ENCODE measurements at places on chromosomes 3 and 15.

- no peak for DNase-seq
Measured at GRCh38 chr3:195708626-195709481, 11.9 kb upstream of the MUC20 start.

DNA sequence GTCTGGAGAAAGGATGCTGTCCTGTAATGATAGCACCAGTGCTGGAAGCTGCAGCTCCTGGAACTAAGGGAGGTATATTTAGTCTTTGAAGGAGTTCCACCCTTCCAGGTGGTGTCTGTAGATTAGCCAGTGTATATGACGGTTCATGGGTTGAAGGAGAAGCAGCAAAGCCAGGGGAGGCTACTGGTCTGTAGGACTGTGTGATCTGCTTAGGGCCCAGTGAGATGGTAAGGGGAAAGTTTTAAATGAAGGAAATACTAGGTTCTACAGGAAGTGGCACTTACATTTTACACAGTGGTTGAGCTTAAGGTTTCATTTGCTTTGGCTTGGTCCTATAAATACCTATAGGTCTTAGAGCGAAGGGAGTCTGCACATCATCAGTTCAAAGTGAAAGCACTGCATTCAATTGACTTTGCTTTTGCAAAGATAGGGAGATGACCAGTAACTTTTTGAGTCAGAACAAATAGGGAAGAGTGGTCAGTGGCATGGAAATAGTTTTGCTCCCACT is 5.6 kb downstream of the SLC25A38 start:
- no peak for DNase-seq

DNA sequence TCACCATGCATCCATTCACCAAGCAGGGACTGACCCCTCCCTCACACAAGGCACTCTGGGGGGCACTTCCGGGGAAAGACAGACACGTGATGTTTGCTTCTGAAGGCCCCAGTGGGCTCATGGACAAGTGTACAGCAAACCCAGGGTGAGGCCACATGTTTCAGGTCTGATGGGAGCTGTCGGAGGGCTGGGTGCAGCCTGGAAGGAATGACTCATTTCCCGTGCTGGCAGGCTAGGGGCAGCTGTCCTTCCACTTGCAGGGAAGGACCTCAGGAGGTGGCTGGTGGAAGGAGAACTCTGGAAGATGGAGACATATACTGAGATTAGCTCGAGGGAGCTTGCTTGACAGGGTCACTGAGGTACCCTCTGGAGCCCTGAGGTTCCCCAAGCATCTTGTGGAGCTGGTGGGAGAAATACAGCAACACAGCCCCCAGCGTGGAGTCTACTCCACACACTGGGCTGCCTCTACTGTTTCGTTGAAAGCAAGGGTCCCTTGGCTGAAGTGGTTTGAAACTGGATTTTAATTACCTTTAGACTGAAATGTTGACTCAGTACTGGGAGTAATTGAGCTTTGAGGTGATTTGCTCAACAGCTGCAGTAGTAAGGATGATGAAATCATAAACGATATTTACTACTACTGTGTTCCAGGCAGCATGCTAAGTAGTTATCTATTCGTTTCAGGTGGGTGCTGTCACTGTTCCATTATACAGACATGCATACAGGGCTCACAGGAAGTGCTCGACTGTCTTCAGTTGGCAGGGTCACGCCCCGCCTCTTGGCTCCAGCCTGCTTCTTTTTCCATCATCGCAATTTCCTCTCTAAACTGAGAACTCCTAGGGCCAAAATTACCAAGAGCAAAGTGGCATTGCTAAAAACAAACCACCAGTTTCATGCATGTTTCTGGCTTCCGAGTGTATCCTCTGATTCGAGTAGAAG is 230.4 kb downstream of the ADAMTS17 start:
- no peak for DNase-seq

DNA sequence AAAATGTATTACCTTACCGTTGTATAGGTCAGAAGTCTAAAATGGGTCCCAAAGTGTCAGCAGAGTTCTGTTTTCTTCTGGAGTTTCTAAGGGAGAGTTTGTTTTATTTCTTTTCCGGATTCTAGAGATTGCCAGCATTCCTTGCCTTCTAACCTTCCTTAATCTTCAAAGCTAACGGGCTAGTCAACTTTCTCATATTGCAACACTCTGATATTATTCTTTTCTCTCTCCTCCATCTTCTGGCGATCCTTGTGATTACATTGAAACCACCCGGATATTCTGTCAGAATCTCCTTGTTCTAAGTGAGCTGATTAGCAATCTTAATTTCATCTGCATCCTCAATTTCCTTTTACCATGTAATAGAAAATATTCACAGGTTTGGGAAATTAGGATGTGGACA is 36.2 kb upstream of the AADACL2 start:
- no peak for DNase-seq

DNA sequence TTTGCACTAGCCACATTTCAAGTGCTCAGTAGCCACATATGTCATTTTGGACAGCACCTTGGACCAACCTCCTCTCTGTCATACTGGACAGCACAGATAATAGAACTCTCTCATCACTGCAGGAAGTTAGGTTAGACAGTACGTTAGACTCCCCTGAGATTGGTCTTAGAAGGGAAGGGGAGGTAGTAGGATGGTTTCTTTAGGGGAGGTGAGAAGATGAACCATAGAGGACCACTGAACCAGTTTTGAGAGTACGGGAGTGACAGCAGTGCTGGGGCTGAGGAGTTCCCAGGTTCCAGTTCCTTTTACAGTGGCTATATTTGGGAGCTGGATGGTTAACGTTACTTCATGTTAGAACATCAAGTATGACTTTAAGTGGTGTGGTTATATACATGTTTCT is 7.8 kb downstream of the LRCH3 start:
- no peak for DNase-seq

GRCh38 chr15:78790027-78790426 is 21.2 kb downstream of the ADAMTS7 start:
- no peak for DNase-seq

DNA sequence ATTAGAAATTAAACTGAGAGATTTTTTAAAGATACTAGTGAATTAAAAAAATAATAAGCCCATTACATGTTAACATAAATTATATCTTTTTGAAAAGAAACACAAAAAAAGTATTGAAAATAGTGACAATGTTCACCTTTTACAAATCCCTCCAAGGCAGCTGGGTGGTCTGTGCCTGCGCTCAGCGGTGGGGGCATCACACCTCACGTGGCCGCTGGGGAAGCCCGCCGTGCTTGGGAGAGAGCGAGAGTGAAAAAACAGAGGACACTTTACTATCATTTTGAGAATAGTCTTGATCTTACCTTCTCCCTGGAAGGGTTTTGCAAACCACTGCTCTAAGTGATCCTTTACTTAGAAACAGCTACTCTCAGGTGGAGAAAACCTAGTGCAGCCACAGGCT is 76.9 kb downstream of the CRTC3 start:
- DNase-seq: no peak

GRCh38 chr15:49137861-49138260 is 17.5 kb downstream of the COPS2 start:
- no peak for DNase-seq

GRCh38 chr15:80060356-80061006 is 1.0 kb downstream of the ZFAND6 start:
- peak; percentile 12 for DNase-seq

GRCh38 chr3:170465955-170466354 is 47.3 kb downstream of the CLDN11 start:
- no peak for DNase-seq

DNA sequence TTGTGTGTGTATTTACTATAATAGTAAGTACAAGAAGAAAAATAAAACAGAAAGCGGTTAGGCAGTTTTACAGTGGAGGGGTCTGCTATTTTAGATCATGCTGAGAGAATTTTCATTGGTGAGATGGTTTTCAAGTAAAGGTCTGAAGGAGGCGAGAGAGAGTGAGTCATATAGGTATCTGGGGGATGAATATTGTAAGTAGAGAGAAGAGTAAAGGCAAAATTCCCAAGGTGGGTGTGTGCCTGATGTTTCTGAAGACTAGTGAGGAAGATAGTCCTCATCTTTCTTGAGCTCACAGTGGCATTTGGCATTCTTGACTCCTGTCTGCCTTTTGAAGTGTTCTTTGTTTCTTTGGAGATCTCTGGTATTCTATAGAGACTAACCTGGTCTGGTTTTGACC is 38.6 kb downstream of the CRYBG3 start:
- DNase-seq: no peak

DNA sequence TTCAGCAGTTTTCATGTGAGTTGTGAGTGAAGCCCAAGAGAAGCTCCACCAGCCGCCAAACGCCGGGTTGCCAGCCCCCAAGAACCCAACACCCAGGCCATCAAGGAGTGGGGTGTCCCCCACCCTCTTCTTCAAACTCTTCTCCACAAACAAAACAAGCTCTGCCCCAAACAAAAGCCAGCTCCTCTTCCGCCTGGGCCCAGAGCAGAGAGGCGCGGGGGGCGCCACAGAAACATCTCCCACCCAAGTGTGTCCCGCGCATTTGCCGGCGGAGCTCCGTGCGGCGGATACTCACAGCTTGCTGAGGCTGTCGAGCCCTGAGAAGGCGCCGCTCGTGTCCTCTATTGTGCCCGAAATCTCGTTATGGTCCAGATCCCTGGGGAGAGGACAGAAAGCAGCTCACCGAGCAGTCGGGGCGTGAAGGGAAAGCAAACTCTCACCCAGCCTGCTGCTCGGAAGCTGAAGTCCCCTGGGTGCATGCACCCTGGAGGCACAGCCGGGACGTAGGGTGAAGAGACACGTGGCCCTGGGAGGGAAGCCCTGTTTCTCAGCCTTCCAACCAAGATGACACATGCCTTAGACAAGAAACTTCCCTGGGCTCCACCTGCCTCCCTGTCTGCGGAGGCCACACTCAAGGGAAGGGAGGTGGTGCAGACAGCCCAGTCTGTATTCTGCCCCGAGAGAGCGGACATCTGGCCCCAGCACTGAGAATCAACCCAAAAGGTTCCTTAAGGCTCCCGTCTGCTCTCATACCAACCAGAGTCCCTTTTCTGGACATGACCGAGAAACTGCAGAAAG is 95.7 kb downstream of the LRIG1 start:
- DNase-seq: no peak

GRCh38 chr3:123347691-123348264 is 101.1 kb downstream of the ADCY5 start:
- DNase-seq: no peak

DNA sequence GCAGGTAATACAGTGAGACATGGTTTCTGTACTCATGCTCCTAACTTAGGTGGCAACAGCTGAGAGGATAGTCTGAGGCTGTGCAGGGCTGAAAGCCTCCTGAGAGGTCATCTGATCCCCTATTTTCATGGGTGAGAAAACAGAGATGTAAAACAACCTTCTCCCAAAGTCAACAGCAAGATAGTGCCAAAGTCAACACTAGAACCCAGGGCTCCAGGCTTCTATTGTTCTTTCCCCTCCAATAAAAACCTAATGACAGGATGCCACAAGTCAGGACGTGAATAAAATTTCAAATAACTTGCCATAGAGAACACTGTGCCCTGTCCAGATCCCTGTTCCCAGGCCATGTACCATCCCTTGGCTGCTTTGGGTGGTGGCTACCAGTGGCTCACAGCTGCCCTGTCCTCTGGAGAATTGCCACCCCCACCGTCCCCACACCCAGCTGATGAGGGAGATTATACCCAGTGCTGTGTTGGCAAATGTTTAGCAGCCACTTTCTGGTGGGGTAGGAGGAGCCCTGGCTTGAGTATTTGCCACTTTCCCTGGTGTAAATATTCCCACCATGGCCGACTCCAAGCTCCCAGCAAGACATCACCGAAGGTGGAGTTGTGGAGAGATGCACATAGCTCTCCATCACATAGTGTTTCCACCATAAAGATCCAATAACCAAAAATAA is 54.8 kb downstream of the SRGAP3 start:
- DNase-seq: no peak

DNA sequence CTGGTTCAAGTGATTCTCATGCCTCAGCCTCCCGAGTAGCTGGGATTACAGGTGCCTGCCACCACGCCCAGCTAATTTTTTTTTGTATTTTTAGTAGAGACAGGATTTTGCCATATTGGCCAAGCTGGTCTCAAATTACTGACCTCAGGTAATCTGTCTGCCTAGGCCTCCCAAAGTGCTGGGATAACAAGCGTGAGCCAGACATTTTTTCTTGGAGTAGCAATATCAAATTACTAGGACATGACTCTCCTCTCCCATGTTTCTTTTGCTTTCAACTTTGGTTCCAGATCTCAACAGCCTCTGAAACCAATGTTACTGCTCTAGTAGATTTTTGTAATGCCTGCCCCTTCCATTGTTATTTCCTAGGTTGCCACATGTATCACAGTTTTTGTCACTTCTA is 462.0 kb downstream of the GBE1 start:
- DNase-seq: no peak

DNA sequence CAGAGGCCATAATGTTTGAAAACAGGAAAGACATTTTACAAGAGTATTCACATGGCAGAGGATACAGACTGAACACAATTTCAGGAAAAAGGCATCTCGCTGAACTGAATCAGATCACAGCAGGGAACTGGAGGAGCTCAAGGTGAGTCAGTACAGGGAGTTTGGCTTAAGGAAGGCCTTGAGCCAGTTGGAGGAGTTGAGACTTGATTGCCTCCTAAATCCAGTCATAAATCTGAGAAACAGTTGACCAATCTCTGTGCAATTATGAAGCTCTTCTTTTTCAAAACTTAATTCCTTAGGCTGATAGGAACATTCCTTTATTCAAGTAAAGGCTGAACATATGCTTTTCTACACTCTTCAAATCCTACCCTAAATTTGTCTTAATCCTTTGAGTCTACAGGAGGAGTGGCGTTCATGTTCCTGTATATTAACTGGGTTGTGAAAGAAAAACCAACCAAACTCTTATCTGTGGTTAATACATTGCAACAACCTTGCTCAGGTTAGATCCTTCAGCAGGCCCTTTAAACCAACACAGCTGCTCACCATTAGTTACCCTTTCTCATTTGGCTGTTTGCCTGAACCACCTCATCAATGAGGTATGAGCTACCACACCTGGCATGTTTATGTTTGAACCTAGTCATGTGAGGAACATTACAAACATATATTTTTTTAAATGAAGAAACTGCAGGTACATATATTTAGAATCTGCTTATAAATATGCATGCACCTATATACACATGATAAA is 404.1 kb upstream of the ATP11B start:
- DNase-seq: no peak

- no peak for DNase-seq
Measured at GRCh38 chr3:27927882-27928281, 205.8 kb upstream of the EOMES start.
